Renal pelvis (tissue), 12 donors: ENCODE measurements at places on chromosomes 5 and 9. TPM values are rescaled to one million over a fixed set of nuclear protein-coding genes. Genes with fewer than 3 reads are reported as not detected.

PCDHA1 gene
- polyA plus RNA-seq = not detected

DNA sequence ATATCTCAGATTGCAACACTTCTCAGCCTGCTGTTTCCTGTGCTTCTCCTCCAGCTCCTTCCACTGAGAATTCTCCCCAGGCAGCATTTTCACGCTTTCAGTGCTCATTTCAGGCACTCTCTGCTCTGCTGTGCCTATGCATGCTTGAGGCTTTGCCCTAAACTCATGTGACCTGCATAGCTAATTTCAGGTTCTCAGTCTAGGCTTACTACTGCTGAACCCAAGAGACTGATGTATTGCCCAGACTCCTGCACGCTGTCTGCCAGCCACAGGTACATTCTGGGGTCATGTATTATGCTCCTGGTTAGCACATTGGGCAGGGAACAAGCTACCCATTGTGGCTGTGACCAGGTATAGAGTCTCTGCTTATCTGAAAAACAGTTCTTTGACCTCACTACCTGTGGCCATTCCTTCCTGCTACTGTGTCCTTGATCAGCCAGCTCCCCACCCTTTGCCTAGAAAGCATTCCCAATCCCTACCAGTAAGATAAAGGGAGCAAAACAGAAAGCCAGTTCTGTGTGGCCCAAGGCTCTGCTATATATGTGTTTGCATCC is 34.7 kb downstream of the PIP5K1B start:
- DNase-seq = no peak

DNA sequence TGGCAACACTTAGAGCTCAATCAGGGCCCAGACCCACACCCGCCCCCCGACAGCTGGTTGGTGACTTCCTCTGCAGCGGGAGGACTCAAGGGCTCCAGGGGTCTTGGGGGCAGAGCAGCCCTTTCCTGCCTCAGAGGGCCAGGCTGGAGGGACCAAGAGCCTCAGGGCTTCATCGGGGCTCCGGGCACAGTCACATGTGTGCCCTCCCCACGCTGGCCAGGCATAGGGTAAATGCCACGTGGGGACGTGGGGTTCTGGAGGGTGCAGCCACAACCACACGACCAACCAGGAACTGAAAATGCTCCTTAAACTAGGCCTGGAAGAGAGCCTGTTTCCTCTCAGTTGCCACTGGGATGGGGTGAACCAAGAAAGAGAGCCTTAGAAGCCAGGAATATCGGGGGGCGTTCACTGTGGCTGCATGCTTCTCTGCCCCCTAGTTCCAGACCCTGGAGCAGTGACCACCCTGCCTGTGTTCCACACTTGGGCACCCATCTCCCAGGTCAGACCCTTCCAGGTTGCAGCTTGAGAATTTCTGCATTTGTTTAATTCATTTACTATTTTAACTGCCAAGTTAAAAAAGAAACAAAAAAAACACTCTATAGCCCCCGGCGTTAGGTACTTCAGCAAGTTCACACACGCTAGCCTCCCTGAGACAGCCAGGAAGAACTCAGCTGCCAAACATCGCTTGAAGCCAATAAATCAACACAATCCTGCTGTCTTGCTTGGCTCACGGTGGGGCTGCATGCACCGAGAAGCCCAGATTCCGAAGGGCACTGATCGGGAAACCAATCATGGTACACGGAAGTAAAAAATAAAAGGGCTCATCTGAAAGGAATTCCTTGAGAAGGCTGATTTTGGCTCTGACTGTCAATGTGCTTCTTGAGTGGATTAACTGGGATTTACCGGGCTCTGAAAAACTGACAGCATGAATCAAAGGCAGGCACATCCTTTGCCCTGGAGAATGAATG is 56.1 kb upstream of the PHYKPL start:
- no peak for DNase-seq

TMEM161B gene
- polyA plus RNA-seq = 28.1 TPM

GRCh38 chr9:78304357-78304756 is 7.4 kb downstream of the PSAT1 start:
- DNase-seq = no peak

GRCh38 chr5:146890731-146891440 is 12.3 kb upstream of the PPP2R2B start:
- no peak for DNase-seq
